ENCODE measurements at places on chromosomes 7 and 10.

DNA sequence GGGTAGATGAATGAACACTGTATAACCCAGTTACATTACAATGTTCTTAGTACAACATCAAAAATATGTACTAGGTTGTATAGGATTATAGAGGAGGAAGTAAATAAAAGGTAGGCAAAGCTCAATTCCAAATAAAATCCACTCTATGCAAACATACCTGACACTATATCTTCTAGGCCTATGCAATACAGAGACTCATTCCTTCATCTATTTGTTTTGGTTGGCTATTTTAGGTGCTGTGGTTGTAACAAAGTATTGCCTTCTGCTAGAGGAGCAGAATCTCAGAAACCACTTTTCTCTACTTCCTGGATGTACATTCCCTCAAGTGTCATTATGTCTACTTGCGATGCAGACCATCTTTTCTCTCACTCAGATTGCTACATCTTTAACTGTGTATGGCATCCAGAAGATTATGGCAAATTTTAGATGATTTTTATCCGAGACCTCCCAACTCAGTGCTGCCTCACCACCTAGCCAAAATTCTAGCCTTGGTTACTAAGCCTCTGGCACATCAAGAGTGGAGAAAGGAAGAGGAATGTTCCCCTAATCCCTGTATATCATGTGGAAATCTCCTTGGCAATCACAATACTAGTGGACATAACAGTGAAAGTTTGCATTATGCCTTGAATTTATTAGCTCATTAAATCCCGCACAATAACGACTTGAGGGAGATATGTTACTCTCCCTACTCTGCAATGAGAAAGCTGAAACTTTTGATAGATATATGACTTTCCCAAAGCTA is 5.5 kb upstream of the TFPI2 start:
- no peak for DNase-seq

DNA sequence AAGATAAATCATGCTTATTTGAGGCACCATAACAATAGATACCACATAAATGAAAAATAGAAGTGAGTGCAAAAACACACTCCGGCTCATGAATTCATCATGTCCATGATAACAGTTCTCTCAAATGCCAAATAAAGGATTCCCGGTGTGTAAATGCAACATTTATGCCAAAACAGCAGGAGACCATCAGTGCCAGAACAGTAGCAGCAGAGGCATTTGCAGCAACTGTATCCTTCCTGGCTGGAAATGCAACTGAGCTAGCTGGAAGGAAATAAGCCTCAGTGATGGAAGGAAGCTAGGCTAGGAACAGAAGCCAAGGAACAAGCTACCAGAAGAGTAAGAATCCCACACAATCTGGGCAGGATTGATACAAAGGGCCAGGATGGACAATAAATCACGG is 79.9 kb upstream of the THSD7A start:
- no peak for DNase-seq

GRCh38 chr10:119543814-119544642 is 1.5 kb upstream of the RGS10 start:
- no peak for DNase-seq

GRCh38 chr7:69949122-69949521 is 350.8 kb downstream of the AUTS2 start:
- no peak for DNase-seq

GRCh38 chr7:23232966-23233365 is 13.6 kb upstream of the GPNMB start:
- DNase-seq, result no peak

DNA sequence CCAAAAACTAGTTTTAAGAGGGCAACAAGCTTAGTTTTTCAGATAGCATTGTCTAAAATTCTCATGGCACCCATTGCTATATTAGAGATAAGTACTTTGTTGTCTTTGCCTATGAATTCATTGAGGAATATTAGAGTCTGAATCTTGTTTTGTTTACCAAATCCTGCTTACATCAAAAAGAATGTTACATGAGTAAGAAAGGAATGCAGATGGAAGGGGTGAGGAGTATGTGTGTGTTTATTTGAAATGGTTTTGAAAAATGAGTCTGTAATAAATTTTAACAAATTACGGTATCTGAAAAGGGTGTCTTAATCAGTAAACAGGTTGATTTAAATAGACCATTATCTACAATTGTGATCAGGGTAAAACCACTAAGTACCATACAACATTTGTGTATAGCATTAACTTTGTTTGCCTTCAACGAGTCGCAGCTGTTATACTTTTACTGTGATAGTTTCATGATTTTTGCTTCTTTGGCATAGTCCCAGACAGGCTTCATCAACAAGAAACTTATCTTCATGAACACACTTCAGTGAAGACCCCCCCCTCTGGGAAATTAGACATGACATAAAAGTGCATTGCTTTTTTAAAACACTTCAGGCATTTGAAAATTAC is 1183.9 kb upstream of the C7orf33 start:
- DNase-seq, result no peak

DNA sequence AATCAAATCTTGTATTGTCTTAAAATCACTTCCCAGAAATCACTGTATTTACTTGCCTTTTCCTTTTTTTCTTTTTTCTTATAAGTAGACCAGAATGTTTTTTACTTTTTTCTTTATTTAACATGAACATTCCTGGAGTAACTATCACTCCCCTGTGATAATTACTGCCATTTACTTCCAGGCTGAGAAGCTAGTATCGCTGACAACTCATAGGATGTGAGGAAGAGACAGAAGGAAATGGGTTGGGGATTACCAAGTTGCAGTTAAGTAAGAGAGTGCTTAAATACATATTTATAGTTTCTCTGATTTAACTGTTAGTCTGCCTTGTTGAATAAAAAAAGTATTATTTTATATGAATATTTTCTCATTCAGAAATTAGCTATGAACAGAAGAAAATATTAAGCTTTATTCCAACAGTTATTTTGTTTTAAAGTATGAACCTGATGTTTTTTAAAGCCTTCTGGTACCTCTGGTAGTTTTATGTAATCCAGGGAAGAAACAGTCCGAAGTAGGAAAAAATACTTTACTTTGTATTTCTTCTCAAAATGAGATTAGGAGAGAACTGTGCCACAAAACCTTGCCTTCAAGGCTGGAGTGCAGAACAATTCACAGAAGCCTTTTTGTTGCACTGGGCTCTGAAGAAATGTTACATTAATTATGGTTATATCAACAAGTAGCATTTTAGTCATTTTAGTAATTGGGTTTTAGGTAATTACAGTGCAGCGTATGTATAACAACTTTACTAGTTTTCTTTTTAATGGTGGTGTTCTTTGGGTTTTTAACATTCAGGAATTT is 72.8 kb downstream of the SHOC2 start:
- DNase-seq, result no peak

- no peak for DNase-seq
These were observed 300.5 kb downstream of the C7orf25 start for GRCh38 chr7:42611289-42611928.

- no peak for DNase-seq
These were observed 80.8 kb upstream of the RHOBTB1 start for GRCh38 chr10:61024856-61025201.

DNA sequence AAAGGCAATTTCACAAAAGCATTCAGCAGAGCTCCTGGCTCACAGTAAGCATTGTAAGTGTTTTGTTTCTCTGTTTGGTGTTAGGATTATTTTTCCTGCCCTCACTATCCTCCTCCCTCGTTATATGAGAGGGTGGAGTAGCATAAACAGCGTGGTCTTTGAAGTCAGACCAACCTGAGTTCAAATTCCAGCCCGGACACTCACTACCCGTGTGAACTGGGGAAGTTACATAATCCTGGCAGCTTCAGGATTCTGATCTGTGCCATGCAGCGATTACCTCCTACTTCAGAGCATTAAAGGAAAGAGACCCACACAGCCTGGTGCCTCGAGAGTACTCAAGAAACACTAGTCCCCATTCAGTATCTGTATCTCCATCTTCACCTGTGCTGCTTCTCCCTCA is 386.5 kb downstream of the INHBA start:
- no peak for DNase-seq

- peak; percentile 76 for DNase-seq
These were observed 4.8 kb downstream of the EGR2 start for GRCh38 chr10:62811159-62811875.

DNA sequence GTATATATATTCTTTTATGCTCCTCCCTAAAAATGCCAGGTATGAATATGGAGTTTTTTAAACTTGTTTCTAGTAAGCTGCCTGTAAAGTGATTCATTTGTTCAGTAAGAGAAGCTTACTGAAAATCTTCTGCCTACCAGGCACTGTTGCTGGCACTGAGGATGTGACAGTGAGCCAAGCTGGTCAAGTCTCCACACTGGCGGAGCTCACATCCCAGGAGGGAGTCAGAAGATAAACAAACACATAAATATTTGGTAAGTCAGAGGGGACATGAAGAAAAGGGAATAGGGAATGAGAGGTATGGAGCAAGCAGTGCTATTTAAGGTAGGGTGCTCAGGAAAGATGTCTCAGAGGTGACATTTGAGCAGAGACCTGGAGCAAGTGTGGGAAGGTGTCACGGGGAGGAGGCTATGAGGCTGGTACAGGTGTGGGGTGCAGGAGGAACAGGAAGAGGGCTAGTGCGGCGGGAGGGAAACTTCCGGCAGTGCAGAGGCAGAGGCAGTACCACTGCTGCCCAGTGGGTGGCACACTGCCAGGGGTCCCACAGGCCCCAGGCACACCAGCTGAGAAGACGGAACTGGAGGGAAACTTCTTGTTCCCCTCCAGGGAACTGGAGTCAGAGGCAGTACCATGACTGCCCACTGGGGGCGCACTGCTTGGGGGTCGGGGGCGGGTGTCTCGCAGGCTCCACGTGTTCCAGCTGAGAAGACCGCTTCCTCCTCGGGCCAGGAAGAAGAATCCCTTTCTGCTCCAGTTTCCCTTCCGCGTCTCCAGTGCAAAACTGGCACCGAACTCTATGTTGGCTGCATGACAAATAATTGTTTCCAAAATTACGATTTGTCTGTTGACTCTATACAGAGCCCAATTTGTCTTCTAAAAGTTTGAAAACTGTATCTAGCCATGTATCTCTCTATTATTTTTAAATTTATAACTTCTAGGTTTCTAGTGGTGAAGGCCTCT is 161.0 kb downstream of the TEX36 start:
- DNase-seq, result peak; percentile 7

DNA sequence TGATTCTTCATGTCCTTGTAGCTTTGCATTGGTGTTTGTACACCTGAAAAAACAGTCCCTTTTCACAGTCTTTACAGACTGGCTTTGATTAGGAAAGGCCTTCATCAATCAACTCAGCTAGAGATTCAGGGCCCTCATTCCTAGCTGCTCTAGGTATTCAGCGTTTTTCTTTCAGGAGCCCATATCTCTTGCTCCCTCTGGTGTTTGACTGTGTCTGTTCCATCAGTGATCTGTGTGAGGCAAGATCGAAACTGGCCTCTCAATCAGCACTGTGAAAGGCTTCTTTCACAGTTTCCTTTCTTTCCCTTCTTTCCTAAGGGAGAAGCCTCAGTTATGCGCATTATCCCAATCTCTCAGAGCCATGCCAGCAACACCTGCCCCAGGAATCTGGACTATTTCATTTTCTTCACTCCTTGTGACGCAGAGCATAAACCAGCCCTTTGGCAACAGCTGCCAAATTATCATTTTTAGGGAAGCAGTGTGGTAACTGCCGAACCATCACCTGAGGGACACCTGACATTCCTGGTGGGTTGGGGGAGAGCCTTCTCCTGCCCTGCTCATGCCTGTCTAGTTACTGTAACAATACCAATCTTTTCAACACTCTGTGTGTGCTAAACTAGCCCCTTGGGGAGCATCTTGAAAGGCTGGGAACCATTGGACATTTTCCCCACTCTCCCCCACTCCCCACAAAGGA is 75.7 kb upstream of the CCDC71L start:
- DNase-seq, result peak; percentile 10

GRCh38 chr7:100372694-100373093 is 593 bp upstream of the PILRA start:
- no peak for DNase-seq

- no peak for DNase-seq
These were observed 227.4 kb downstream of the CELF2 start for GRCh38 chr10:11245095-11245479.

GRCh38 chr7:8516976-8517375 is 83.6 kb downstream of the NXPH1 start:
- DNase-seq, result no peak

DNA sequence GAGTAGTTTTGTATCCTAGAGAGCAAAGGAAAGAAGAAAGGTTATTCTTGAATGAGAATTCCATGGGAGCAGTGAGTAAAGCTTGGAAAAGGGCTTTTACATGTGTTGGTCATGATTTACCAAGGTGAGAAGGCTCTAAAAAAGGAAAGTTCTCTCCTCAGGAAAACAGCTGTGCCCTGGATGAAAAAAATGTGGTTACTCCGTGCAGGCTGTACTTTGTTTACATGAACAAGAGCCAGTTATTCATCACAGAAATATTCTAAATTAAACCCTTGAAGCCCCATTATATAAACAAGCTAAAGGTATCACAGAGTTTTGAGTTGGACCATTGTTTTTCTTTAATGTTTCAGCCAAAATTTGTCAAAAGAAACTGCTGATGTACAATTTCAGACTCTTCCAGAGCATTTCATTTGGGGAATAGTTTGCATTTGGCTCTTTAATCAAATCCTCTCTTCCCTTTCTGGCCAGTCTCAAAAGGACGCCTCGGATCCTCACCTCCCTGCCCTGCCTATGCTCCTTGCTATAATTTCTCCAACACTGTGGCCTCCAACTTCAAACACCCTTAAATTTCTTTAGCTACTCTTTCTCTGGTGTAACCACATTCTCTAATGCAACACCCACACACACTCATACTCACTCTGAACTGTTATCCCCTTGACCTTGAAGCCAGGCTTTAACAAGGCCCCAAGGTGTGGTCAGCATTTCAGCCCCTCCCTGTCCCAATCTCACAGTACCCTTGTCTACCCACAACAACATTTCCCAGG is 47.4 kb downstream of the AFAP1L2 start:
- DNase-seq, result no peak

DNA sequence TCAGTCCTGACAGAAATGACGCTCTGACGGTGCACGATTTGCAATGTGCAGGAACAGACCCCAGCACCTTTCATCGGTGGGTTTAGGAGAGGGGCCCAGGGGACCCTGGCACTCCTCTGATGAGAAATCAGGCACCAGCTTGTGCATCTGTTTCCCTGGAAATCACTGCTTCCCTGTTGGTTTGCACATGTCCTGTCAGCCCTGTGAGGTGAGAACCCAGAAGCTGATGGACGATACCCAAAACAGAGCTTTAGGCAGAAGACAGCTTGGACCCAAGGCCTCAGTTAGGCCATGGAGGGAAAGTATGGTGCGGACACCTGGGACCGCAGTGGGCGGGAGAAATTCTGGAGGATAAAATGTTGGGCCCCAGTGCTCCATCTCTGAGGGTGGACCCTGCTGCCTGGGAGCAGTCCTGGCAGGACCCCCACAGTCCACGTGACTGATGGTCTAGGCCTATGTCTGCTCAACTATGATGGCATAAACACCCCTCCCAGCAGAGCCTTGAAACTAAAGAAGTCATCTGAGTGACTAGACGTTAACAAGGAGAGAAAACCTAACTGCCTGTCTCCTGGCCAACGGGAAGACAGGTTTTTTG is 242.8 kb downstream of the PTPRN2 start:
- DNase-seq, result no peak

- no peak for DNase-seq
These were observed 155.1 kb upstream of the FAM13C start for GRCh38 chr10:59517341-59517899.

- DNase-seq, result peak; percentile 47
These were observed 17.8 kb upstream of the ZKSCAN1 start for GRCh38 chr7:99997545-99998137.

GRCh38 chr10:99207340-99207739 is 28.3 kb downstream of the HPSE2 start:
- DNase-seq, result no peak

All from stimulated activated CD4-positive, alpha-beta T cell treated with anti-CD3 and anti-CD28 coated beads, Interleukin-15, amount 100 ng/mL, for 48 hours (primary cell).